Activated T-helper 1 cell treated with anti-CD3 and anti-CD28 coated beads, Interleukin-2, amount 50 U/mL, for 16 hours (primary cell): ENCODE measurements at places on chromosomes 5 and 9.

GRCh38 chr5:72204946-72205345, 97.7 kb downstream of the MAP1B start:
- no peak for DNase-seq

- no peak for DNase-seq
Measured at GRCh38 chr5:133327946-133328401, 276.2 kb downstream of the HSPA4 start.

DNA sequence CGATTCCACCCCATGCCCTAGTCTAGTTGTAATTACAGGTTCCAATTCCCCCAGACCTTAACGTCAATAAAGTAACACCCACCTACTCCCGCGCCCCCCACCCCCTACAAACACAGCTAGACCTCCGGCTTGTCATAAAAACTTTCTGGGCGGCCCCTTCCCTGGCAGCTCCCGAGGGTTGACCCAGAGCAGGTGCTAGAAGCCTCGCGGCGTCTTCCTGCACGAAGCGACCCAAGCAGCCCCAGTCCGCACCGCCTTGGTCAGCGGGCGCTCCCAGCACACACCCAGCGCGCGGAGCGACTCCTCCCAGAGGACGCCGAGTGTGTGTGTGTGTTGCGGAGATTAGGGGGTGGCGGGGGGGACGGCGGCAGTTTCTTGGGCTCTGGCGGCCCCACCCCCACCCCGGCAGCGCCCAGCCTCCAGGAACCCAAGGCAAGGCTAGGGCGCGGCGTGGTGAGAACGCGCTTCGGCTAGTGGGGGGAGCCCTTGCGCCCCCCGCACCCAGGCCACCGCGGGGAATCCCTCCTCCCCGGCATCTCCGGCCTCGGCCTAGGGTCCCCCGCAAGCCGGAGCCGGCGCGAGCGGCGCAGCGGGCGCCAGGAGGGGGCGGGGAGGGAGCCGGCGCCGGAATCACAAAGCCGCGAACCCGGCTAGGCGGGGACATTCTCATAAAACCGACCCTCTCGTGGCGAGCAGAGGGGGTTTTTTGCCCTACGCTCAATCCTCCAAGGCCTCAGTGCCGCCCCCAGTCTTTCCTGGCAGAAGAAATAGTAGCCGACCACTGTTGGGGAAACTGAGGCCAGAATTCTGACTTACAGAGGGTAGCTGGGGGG, 2.2 kb downstream of the PCDH1 start:
- DNase-seq = no peak

- no peak for DNase-seq
Measured at GRCh38 chr5:145683431-145683830, 151.7 kb downstream of the PRELID2 start.

GRCh38 chr5:115810761-115811160, 5.7 kb downstream of the CDO1 start:
- DNase-seq = no peak

GRCh38 chr5:52846182-52846842, 58.6 kb downstream of the ITGA1 start:
- no peak for DNase-seq

- DNase-seq = no peak
Measured at GRCh38 chr5:169716287-169716686, 79.2 kb downstream of the DOCK2 start.

DNA sequence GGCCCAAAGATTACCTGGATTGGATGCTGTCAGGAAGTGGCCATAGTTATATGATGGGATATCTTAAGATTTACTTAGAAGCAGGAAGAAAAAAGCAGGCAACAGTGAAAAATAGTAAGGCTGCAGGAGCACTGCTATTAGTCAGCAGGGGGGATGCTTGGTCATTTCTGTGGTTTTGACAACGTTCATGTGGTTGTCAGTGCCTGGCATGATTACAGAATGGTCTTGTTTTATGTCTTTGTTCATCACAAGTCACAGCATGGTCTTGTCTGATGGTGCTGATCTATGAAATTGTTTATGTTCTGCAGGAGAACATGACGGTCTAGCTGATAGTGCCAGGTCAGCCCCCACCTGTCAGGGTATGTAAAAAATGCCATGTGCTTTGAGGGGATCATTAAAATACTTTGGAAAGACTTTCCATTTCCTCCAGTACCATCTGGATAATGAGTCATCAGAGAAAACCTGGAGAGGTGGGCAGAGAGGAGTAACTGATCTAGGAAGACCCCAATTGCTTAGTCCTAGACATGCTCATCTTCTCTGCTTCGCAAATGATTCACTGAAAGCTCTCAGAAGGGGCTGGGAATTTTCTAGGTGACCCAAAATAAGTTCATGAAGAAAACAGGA, 48.5 kb downstream of the PLGRKT start:
- no peak for DNase-seq

DNA sequence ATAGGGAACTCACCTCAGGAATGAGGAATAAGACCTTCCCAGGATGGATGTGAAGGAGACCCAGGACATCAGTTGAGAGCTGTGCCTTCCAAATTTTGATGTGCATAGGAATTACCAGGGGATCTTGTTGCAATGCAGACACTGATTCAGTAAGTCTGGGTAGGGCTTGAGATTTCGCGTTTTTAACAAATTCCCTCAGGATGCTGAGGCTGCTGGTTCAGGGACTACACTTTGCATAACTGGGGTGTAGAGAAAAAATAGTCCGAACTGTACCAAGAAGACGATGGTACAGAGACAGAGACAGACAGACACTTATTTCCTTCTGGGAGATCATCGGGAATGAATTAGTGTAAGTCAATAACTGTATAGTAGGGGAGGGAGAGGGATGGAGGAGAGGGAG, 82.3 kb upstream of the FREM1 start:
- no peak for DNase-seq

DNA sequence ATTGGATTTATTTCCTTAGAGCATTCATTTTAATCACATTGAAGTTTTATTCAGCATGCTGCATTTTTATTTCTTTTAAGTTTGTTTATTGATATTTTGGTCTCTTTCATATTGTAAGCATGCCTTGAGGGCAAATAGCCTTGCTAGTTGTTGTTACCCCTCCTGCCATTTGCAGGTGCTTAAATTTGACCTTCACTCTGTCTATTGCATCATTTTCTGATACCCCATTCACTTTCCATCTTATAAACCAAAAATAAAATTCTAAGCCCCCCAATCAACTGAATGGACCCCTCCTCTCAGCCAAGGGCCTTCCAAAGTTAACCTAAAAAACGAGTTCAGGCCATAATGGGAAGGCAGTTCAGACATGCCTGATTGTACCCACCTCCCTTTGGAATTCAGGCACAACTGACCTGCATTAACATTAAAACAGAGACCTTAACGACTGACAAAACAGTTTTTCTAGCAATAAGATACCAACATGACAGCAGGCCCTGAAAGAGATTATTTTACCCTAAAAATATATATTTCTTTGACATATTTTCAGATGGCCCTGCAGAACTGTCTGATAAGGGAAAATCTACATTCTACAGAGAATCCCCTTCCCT, 32.1 kb downstream of the TARS1 start:
- DNase-seq = no peak

DNA sequence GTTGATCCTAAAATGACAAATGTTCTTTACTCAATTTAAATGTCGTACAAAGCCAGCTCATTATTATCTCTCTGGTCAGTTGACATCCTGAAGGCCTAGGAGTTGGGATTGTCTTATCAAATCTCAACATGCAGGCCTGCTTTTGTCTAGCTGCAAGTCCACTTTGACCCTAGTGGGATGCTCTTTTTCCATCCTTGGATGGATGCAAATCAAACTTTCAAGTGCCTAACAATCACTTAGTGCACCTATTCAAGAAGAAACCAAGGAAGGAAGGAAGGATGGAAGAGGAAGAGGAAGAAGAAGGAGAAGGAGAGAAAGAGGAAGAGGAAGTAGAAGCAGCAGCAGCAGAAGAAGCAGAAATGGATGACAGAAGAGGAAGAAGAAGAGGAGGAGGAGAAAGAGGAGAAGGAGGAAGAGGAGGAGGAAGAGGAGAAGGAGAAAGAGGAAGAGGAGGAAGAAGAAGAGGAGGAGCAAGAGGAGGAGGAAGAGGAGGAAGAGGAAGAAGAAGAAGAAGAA, 109.6 kb downstream of the PIK3R1 start:
- DNase-seq = no peak

- no peak for DNase-seq
Measured at GRCh38 chr5:142618130-142618523, 67.8 kb downstream of the FGF1 start.

DNA sequence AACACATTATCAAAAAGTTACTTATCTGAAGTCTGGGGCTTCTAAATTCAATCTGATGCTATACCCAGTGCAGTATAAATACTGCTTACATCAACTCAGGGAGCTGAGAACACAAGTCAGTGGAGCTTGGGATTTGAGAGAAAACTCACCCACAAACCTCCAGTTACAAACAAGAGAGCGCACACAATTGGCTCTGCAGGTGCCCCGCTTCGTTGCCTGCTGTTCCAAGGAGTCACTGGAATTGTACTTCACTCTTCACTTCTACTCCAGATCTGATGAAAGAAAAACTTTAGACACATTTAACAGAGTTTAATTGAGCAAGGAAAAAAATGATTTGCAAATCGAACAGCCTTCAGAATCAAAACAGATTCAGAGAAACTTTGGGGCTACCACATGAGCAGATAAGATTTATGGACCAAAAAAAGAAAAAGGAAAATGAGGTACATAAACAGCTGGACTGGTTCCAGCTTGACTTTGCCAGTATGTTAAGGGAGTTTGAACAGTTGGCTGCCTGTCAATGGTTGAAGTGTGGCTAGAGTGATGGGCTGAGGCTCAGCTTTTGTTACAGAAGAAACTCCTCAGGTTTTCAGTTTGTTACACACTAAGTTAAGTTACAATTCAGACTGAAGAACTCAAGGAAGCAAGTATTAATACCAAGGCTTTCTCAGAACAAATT, 156.6 kb downstream of the AOPEP start:
- no peak for DNase-seq

DNA sequence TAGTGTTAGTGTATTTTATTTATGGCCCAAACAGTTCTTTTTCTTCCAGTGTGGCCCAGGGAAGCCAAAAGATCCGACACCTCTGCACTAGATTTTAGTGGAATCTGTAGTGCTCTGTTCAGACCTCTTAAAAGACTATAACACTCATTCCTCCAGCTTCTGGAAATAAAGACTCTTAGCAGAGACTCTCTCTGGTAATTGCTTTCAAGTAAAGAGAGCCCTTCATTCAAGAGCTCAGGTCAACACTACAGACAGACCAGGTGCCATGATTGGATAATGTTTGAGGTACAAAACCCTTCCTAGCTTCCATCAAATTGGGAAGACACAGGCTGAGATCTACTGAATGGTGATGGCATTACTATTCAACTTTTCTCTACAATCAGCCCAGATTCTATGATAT, 255.8 kb downstream of the PRDM9 start:
- DNase-seq = no peak

DNA sequence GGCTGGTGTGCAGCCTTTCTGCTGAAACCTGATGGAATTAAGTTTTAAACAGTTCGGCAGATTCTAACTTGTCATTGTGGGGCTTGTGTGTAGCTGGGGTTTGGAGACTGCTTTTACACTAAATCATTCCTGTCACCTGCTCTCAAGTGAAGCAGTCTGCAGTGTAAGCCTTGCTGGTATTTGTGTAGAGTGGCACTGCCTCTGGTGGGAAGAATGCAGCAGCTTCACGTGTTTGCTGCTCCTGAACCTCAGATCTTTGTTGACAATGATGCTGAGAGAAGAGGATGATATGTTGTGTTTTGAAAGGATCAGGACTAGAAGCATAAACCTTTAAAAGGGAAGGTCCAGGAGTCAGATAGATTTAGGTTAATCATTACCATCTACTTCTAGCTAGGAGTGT, 88.1 kb downstream of the KDM4C start:
- DNase-seq = no peak

DNA sequence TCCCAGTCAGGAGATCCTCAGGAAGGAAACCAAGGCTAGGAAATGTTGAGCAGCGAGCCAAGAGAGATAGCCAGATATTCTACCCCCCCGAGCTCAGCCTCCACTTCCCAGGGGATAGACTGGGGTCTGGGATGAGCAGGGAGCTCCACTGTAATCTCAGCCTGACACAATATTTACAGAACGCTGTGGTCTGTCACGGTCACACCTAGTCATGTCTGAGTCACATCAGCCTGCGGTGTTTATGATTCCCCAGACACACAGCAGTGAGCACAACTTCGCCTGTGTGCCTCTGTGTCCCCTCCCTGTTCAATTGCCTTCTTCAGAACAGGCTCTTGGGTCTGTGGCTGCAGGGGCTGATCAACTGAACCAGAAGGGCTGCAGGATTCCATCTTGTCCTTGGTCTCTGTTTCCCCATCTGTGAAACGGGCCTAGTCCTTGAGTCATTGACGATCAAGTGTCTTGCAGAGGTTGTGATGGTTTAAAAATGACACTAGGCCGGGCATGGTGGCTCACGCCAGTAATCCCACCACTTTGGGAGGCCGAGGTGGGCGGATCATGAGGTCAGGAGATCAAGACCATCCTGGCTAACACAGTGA, 8.6 kb upstream of the PRRX2 start:
- DNase-seq = no peak

GRCh38 chr5:67202828-67203227, 6.2 kb upstream of the CD180 start:
- no peak for DNase-seq

DNA sequence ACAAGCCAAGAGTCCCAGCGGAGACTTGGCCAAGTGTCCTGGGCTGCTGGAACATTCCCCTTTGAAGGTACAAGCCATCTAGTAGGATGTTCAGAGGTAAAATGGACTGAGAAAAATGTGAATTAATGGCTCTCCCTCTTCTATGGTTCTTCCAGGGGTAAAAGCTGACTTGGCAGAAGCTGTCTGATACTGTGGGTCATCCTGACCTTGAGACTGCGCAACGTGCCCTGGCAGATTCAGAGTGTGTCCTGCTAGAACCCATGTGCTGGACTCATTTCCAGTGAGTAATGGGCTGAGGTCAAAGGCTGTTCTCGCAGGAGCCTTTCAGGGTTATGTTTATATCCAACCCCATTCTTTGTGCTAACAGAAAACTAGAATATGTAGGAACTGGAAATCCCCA, 423.0 kb upstream of the CD180 start:
- no peak for DNase-seq

GRCh38 chr9:72509635-72510034, 11.8 kb upstream of the TMC1 start:
- DNase-seq = no peak

- DNase-seq = no peak
Measured at GRCh38 chr5:96875791-96876291, 459 bp upstream of the ERAP2 start.

DNA sequence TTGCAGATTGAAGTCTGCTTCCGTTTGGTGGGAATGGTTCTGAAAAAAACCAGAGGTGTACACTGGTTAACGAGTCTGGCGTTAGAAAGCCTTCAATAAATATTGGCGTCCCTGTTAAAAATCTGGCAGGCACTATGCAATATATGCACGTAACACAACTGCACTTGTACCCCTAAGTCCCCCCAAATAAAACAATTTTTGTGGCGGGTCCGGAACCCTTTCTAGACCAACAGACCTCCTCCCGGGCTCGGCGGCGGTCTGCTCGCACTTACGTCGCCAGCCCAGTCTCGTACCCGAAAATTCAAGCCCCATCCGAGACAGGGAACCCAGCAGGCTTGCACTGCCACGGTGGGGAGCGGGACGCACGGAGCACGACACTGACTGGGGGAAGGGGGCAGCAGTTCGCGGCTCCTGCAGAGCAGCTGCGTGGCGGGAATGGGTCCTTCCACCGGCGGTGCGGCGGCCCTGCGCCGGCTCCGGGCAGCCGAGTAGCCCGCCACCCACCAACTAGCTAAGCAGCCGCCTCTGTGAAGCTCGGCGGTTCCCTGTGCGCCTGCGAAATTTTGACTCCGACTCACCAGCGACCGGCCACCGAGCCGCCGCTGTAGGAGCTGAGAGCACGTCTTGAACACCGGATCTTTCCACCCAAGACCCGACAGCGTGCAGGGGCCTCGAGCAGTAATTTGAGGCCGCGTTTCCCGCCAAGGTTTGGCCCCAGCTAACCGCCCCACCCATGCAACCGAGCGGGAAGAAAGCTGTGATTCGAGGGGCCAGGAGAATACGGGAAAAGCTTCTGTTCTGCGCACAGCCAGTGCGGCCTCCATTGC, 3.9 kb downstream of the MCIDAS start:
- no peak for DNase-seq
